ENCODE measurements at places on chromosomes 4 and X.

GRCh38 chr4:122632396-122633143 lies 11.7 kb upstream of the IL21 start:
- no peaks in the 10 kb centered on the region for H3K36me3 ChIP-seq
- DNase-seq, result no peak
- H3K27ac ChIP-seq, result no peak overlapping the region
- peaks cover 3% of the 10 kb centered on the region for H3K4me1 ChIP-seq
- H3K4me3 ChIP-seq, result no peak overlapping the region

- no peak overlapping the region for H3K4me3 ChIP-seq
- no peaks in the 10 kb centered on the region for H3K36me3 ChIP-seq
- H3K27me3 ChIP-seq, result no peaks in the 10 kb centered on the region
- DNase-seq, result no peak
- H3K27ac ChIP-seq, result no peak overlapping the region
Observed at GRCh38 chrX:97030463-97030862, 146.8 kb downstream of the RPA4 start.

DNA sequence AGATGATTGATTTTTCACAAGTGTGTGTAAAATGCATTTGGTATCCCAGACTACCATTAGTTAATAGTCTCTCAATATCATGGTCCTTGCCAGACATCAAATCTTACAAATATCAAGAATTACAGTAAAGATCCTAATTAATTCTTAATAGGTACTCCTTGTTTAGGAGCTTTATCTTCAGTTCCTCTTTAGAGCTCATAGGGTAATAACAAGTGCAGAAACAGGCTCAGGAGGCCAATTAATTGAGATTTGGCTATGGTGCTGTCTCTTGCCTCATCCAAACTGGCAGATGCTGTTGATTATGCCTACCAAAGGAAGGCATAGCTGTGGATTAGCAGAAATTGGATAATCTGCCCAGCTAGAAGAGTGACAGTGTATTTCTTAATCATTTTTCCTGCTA lies 6.9 kb downstream of the MTMR1 start:
- no peaks in the 10 kb centered on the region for H3K27me3 ChIP-seq
- DNase-seq, result no peak
- no peak overlapping the region for H3K27ac ChIP-seq
- peaks cover 38% of the 10 kb centered on the region for H3K36me3 ChIP-seq
- no peak overlapping the region for H3K4me3 ChIP-seq

GRCh38 chr4:143514497-143514896 lies 995 bp downstream of the SMARCA5 start:
- peaks cover 31% of the 10 kb centered on the region for H3K36me3 ChIP-seq
- H3K27me3 ChIP-seq, result no peaks in the 10 kb centered on the region
- peaks cover 35% of the 10 kb centered on the region for H3K4me1 ChIP-seq
- H3K27ac ChIP-seq, result peak overlapping the region; percentile 96
- peak overlapping the region; percentile 90 for H3K4me3 ChIP-seq
- DNase-seq, result peak; percentile 16

DNA sequence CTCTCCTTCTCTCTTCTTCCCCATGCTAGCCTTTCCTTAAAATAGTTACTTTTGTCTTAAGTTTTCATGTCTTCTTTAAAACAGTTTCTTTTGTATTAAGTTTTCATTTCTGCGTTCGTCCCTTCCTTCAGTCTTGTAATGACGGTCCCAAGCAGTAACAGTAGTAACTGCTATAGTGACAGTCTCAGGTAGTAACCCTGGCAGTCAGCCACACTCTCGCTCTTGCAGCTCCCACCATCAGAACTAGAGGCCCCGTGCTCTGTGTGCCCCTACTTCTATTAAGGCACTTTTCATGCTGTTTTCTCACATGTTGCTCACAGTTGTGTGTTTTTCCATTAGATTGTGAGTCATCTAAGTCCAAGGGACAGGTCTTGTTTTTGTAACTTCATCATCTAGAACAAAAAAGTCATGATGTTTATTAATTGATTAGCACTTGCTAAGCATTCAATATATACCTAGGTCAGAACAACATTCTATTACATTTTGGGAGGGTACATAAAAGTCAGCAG lies 49.3 kb downstream of the C4orf33 start:
- no peaks in the 10 kb centered on the region for H3K4me1 ChIP-seq
- no peaks in the 10 kb centered on the region for H3K36me3 ChIP-seq
- H3K27me3 ChIP-seq, result no peaks in the 10 kb centered on the region
- H3K27ac ChIP-seq, result no peak overlapping the region

- H3K36me3 ChIP-seq, result no peaks in the 10 kb centered on the region
- no peaks in the 10 kb centered on the region for H3K4me1 ChIP-seq
- DNase-seq, result no peak
- no peak overlapping the region for H3K27ac ChIP-seq
- H3K4me3 ChIP-seq, result no peak overlapping the region
- no peaks in the 10 kb centered on the region for H3K27me3 ChIP-seq
Observed at GRCh38 chr4:184988611-184989010, 29.7 kb upstream of the HELT start.

- H3K36me3 ChIP-seq, result no peaks in the 10 kb centered on the region
- H3K4me1 ChIP-seq, result no peaks in the 10 kb centered on the region
- H3K4me3 ChIP-seq, result no peak overlapping the region
- H3K27me3 ChIP-seq, result no peaks in the 10 kb centered on the region
- DNase-seq, result no peak
Observed at GRCh38 chr4:97912156-97912555, 231.1 kb downstream of the STPG2 start.
